ENCODE measurements at places on chromosomes 7 and 10.

DNA sequence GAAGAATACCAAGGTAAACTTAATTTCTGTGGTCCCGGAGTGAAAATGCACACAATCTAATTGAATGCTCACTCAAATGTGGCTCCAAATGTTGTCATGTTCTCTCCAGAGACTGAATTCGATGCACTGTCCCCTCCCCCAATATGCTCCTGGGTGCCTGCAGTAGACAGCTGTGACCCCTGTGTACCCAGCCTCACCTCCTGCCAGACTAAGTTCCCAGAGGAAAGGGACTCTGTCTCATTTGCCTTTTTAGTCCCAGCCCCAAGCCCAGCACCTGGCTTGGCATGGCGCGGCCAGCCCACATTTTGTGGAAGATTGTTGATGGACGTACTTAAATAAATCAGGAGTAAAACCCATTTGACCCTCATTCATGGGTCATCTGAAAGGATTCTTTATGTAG is 21.8 kb upstream of the FIGNL1 start:
- DNase-seq, result no peak

DNA sequence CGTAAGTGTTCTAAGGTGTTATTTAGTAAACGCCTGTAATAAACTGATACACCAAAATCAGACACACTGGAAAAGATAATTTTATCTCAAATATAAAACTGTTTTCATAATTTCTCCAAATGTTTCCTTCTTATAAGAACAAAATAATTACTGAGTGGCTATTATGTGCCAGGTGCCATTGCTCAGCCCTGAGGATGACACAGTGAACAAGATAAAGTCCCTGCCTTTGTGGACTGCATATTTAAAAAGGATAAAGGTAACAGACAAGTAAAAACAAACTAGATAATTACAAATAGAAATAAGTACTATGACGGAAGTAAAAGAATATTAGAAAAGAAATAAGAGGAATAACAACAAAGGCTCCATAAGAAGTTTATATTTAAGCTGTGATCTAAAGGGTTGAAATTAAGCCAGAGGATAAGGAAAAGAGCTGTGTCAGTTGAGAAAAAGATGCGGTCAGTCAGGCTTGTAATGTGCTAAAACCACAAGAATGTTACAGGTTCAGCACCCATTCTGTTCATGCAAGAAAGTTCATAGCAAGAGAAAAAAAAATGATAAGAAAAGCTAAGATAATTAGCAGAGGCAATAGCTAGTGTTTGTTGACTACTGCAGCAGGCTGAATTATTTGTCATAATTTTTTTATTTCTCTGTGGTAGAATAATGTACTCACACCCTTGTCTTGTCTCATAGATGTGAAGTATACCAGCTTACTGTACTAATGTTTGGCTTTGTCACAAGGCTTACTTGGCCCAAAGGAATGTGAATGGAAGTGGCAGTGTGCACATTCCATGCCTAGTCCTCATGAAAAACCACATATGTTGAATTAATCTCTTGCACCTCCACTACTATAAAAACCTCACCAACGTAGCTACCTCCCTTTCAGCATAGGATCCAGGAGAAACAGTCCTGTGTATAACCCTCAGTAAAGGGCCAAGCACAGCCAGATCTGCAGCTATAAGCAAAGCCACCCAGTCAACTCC is 75.1 kb downstream of the CRPPA start:
- no peak for DNase-seq

DNA sequence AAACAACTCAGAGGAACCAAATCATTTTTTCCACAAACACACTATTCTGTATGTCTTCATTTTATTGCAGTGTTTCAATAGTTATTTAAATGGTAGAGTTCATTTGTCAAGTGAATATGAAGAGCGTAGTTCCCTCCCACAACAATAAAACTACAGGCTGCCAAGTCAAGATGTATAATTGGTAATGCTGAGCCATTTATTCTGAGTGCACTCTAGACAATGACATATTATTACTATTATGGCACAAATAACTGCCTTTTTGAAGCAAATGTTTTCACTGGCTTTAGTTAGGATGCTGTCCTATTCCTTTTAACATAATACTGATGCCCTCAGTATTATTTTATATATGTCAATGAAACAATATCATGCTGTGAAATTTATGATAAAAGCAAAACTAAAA is 102.7 kb upstream of the PCDH15 start:
- DNase-seq, result no peak

GRCh38 chr10:18955061-18955460 is 93.5 kb upstream of the MALRD1 start:
- no peak for DNase-seq

GRCh38 chr10:68550747-68551411 is 9.3 kb upstream of the TET1 start:
- DNase-seq, result no peak

DNA sequence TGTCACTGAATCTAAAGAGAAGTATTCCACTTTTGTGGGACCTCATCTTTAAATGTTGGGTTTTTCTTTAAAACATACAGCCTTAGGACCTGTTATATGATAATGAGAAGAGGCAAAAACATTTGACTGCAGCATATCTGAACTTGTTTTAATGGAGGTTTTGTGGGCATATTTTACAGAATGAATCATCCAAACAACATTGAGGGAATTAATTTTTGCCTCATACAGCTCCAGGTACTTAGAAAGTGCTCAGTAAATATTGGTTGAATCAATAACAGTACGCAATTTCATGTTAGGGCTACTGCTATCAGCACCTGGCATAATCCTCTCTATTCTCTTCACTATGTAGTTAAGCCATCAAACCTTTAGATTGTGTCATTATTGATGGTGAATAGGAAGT is 115.9 kb downstream of the MALRD1 start:
- no peak for DNase-seq

DNA sequence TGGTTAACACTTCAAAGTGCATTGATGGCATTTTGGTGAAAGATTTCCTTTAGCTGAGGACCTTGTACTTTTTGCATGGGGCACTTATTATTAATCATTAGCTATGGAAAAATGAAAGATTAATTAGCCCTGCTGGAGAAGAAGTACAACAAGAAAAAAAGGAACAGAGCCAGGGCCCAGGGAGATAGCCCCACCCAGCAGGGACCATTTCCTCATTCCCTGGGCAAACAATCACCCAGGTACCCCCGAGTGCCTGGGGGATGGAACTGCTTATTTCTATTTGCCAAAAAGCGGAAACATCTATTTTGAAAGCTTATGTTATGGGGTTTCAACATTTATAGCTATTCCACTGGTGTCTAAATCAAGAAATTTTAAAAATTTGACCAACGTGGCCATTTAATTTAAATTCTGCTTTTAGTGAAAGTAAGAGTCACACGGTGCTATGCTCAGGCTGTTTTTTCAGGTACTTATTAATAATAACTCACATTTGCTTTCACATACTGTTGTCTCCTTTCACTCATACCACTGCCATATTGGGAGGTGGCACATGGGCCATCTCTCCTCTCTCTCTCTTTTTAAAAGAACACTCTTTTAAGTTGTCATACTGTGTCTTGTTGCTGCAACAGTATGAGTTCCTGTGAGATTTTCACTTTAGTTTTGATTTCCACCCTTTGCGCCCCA is 143.6 kb upstream of the KIF5B start:
- no peak for DNase-seq

- DNase-seq, result no peak
These were observed 55.2 kb upstream of the FAM133B start for GRCh38 chr7:92645114-92646061.

DNA sequence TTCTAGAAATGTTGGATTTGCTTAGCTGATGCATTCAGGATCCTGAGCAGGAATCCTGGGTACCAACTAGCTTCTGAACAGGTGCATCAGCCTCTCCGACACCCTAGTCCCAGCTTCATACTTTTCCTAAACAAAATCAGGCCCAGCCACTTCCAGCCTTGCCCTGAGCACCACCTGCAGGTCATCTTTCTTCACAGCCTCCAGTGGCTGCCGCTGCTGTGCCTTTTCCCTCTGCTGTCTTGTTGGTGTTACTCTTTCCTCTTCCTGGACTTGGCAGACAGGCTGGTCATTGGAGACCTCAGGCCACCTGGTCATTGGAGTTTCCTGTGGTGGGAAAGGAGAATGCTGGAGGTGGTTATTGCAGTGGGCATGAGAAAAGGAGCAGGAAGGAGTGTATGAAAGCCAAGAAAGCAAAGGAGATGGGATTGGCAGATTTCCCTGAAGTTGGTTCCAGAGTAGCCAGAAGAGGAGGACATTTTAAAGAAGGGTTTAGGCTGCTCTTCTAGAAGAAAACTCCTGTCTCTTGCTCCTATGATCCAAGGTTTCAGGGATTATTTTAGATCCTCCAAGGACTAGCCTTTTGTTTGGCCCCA is 48.2 kb upstream of the NFKB2 start:
- DNase-seq, result no peak

GRCh38 chr7:102917436-102918353 is 4.9 kb downstream of the LRRC17 start:
- no peak for DNase-seq

GRCh38 chr7:136925044-136925443 is 56.6 kb downstream of the CHRM2 start:
- no peak for DNase-seq

DNA sequence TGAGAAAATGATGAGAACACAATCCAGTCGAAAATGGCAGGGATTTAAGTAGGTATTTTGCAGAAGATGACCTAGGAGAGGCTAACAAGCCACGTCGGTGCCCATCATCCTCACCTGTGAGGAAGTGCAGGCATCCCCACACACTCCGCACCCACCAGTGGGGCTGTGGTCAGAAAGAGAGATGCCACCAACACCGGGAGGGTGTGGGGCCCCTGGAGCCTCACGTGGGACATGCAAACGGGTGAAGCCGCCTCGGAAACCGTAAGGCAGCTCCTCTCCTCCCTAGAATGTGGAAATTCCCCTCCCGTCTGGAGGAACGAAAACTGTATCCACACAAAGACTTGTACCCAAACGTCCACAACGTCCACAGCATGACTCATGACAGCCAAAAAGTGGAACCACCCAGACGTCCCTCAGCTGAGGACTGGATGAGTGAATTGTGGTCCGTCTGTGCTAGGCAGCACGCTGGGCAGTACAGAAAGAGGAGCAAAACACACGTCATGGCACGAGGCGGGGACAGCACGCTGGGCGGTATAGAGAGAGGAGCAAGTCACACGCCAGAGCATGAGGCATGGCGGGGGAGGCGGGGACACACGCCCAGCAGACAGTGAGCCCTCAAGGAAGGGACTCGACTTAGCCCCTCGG is 246.0 kb downstream of the ELFN1 start:
- no peak for DNase-seq

DNA sequence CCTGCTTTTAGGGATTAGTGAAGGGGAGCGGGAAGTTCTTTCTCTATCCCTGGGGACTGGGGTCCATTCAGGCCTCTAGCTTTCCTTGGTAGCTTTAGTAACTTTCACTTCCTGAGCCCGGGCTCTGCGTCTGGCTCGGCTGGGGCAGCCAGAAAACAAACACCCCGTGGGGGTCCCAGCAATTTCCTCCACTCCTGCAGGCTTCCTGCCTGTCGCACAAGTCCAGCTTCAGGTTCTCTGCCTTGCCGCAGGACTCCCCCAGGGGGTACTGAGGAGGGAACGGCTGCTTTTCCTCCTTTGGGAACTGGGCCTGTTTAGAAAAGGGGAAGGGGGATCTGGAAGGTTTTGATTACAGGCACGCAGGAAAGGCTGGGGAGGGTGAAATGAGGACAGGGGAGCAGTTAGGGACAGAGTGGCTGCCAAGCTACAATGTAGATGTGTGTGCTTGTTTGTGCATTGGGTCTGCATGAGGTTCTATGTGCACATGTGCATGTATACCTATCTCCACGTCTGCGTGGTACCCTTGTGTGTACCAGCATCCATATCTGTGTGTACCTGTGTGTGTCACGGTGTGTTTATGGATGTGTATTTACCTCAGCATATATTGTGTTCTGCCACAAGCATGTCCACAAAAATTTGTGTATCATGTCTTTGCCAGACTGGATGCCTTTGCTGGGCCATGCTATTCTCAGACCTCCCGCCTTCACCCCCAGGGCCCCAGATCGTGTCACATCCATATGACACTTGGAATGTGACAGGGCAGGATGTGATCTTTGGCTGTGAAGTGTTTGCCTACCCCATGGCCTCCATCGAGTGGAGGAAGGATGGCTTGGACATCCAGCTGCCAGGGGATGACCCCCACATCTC is 2.0 kb downstream of the KAZALD1 start:
- DNase-seq, result no peak

DNA sequence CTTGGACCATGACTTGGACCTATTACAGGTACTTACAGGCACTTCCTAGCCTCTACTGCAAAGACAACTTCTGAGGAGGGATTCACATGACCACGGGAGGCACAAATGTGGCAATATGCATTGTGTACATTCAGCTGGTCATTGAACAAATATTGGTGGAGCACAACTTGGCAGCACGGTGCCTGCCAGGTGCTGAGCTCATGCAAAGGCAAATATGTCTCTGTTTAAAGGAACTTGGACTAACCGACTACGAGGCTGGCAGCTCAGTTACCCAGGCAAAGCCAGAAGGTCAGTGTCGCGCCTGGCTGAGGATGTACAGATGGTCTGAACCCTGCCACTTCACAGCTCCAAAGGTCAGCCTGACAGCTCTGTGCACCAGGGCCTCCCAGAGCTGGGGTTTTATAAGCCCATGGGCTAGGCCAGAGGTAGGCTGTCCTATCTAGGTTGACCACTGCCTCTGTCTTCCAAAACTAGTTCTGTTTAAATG is 6.1 kb downstream of the DENND11 start:
- DNase-seq, result no peak

GRCh38 chr7:86720306-86720705 is 76.6 kb downstream of the GRM3 start:
- no peak for DNase-seq

- DNase-seq, result no peak
These were observed 22.8 kb downstream of the DNAJC1 start for GRCh38 chr10:21980691-21981090.

GRCh38 chr7:6284055-6284400 is 11.6 kb upstream of the CYTH3 start:
- no peak for DNase-seq

DNA sequence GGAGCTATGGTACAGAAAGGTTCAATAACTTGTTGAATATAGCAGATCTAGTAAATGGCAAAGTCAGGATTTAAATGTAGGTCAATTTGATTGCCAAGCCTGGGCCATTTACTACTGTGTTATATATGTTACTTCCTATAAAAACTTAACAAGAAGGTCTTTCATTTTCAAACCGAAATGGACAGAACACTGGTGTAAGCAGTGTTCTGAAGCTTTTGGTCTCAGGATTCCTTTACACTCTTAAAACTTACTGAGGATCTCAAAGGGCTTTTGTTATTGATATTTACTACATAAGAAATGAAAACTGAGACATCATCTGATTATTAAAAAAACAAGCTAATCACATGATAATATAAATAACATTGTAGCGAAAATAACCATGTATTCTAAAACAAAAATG is 114.7 kb downstream of the PTEN start:
- no peak for DNase-seq

DNA sequence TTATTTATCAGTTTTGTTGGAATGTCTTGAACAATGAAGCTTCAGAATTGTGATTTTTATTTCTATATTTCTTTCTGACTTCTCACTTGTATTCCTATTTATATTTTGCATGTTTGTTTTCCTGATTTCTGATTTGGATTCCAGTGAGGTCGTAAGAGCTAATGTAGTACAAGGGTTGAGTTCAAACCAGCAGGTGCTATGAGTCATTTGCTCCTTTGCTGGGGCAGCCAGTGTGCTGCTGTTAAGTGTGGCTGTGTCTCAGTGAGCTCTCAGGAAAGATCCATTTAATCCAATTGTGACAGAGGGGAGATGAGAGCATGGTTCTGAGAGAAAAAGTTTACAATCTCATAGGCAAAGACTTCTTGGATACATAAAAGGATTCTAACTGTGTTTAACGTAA is 48.6 kb downstream of the MCU start:
- DNase-seq, result no peak

Data from stimulated activated CD8-positive, alpha-beta memory T cell treated with anti-CD3 and anti-CD28 coated beads, Interleukin-4, amount 100 ng/mL, for 1 hour (primary cell).